Gastroesophageal sphincter (tissue), 4 donors: ENCODE measurements at places on chromosomes 16 and 17.

DNA sequence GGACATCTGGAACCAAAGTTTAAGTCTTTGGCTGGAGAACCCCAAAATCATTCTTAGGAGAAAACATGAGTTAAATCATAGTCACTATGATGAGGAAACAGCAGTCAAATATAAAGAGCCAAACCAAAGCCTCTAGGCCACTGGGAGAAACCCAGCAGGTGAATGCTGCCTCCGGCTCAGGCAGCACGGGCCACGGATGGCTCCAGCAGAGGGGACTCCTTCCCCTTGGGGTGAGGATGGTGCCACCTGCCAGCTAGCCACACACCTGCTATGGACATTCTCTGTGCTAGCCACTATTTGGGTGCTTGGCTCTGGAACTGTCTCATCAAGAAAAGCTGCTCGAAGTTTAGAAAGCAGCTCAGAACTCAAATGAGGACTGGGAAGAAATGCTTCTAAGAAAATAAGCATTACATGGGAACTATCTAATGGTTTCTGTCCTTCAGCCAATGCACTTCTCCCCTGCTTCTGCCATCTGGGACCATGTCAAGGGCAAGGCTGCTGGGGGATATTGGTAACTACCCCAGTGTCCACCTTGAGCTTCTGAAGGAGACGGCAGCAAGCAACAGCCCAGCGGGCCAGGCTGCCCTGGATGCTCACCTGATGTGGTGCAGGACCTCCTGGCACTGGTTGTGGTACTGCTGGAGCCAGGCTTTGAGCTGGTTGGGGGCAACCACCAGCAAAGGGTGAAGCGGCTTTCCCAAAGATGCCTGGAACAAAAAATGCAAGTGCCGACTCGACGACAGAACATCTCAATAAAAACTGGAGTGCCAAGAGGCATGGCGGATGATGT lies 22.5 kb downstream of the ELAC2 start:
- no peak for ATAC-seq

GRCh38 chr17:69810326-69810965 lies 264.6 kb upstream of the KCNJ16 start:
- no peak for ATAC-seq

DNA sequence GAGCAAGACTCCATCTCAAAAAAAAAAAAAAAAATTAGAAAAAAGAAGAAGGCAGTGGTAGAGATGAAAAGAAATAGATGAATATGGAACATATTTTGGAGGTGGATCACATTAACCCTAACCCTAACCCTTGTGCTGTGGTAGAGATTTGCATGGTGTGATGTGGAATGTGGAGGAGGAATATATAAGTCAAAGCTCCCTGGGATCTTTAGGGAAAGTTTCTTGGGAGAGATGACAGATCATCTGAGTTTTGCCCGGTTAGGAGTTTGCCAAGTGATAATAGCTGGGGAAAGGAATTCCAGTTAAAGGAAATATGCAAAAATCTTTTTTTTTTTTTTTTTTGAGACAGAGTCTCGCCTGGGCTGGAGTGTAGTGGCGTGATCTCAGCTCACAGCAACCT lies 13.0 kb upstream of the BLMH start:
- no peak for ATAC-seq

DNA sequence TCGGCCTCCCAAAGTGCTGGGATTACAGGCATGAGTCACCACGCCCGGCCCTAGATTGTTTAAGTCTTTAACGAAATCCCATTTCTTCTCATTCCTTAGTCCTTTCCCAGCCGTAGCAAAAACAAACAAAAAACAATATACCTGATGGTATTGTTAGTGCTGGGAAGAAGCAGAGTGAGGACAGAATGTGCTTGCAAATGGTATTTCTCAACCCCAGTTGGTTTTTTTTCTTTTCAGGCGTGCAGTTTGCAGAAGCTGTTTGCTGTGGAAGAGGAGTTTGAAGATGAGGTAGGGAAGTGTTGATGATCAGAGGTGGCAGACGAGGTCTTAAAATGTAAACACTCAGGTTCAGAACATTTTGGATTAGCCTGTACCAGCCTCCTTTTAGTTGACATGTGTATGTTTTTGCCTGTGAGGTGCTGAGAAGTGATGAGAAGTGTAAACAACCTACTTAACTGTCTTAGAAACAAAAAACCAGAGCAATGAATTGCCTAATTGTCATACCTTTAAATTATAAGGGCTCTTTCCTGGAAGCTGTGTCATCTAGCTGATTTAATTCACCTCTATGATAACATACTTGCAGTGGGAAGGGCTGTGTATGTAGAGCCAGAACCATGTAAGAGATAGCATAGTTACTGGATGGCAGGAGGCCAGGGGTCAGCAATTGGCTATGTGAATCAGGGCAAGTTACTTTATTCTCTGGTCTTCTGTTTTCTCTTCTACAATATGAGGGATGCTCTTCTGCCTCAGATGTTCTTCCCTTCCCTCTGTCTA lies 3.4 kb downstream of the HROB start:
- no peak for ATAC-seq

DNA sequence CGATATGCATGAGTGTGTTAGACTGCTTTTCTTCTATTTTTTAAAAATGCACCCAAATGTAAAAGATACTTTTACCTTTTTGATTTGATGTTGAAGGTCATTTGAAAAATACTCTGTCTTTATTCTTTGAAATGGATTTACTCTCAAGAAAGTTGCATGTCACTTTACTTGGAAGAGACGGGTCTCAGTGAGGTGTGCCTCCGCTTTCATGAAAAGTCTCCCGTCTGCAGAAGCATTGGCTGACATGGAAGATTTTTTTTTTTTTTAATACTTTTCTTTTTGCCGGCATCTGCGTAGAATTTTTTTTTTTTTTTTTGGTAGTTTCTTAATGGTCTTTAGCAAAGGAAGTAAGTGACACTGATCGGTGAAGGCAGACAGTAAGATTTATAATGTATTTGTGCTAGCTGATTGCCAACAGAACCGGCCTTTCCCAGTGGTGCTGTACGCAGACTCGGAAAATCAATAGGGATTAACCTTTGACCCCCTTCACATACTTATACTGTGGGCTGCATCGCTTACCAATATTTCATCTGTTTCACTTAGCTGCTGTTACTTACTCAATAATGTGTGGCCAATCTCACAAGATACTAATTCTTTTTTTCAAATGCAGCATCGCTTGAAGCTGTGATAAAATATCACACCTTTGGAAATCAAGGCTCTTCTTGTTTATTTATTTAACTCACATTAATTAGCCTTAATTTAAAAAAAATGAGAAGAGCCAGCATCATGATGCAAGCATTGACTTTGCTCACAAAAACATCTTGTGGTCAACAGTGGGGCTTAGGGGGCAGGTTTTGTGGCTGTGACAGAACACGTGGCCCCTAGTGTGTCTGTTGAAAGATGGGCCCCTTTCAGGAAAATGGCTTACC lies 383.9 kb downstream of the WWOX start:
- ATAC-seq = no peak

DNA sequence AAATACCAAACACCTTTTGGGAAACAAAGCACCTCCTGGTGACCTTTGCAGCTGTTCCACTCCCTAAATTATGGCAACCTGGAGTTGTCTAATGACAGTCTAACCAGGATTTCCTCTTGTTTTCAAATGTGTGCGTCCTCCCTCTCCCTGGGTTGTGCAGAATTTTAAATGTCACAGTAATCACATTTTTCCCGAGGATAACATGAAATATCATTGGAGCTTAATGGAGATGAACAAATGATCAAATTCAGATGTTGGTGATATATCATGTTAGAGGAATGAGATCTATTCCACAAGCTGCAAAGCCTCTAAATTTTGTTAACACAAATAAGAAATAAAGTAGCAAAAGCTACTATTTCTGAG lies 86.9 kb upstream of the HLF start:
- ATAC-seq = no peak

- peak; percentile 10 for ATAC-seq
Observed at GRCh38 chr17:7046127-7046724, 2.3 kb upstream of the SLC16A11 start.

DNA sequence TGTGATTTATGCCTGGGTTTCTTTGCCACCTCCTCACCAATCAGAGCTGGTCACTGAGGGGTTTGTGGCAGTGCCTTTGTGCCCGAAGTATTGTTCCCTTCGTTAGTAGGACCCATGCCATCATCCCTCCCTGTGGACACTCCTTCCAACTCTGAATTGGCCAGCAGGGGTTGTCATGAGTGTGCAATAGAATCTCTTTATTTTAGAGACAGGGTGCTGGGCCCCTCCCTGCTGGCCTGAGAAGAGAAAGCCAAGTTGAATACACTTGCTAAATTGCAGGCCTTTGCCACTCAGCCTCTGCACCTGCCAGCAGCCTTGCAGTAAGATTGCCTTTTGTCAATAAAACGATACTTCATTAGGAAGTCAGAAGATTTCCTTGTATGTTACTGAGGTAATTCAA lies 40.7 kb upstream of the SLC12A3 start:
- ATAC-seq = no peak

GRCh38 chr16:59975953-59976352 lies 1241.8 kb upstream of the GOT2 start:
- no peak for ATAC-seq

DNA sequence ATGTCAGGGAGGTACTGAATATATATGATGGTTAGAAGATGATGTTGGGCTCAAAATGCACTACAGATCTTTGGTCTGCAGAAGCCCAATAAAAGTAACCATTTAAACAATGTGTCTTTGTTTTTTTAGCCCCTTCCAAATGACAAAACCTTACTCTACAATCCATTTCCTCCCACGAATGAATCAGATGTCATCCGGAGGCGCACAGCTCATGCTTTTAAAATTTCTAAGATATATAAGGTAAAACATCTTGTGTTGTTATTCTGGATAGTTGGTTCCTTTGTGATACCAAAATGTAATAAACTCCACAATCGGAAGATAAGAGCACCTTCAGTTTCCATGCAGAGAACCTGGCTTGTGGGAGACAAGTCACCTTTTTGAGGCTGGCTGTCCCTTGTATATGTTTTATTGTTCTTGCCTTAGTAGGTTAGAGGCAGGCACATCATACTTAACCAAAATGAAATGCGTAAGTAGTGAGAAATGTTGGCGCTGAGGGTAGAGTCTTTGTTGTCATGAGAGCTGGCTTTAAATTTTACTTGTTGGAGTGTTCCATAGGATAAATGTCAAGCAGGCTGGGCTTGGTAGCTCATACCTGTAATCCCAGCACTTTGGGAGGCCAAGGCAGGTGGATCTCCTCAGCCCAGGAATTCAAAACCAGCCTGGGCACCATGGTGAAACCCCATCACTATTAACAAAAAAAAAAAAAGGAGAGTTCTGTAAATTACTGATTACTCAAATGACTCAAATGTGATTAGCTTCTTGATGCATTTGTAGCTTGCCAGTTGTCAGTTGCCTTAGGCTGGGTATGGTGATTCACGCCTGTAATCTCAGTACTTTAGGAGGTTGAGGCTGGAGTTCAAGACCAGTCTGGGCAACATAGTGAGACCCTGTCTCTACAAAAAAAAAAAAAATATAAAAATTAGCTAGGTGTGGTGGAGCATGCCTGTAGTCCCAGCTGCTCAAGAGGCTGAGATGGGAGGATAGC lies 19.7 kb upstream of the SNTB2 start:
- ATAC-seq = no peak

- ATAC-seq = no peak
Observed at GRCh38 chr16:51763072-51763661, 612.1 kb upstream of the SALL1 start.

- no peak for ATAC-seq
Observed at GRCh38 chr17:44920565-44920940, 5.3 kb upstream of the GFAP start.

- ATAC-seq = no peak
Observed at GRCh38 chr16:89164436-89164835, 7.1 kb upstream of the CDH15 start.

DNA sequence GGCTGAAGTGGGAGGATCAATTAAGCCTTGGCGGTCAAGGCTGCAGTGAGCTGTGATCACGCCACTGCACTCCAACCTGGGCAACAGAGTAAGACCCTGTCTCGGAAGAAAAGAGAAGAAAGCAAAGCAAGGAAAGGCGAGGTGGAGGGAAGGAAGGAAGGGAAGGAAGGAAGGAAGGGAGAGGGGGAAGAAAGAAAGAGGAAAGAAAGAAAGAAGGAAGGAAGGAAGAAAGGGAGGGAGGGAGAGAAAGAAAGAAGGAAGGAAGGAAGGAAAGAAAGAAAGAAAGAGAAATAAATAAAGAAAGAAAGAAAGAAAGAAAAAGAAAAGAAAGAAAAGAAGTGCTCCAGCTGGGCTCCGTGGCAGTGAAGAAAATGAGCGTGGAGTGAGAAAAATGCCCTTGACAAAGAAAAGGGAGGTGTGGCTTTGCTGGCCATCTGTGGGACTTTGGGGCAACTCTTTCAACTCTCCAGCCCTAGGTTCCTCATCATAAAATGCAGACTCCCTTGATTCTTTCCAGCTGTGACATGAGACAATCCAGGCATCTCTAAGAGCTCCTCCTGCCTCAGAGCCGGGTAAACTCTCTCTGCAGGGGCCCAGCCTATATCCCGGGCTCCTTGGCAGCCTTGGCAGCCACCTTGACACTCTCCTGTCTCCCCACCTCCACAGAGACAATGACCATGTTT lies 2.4 kb downstream of the GSDMA start:
- ATAC-seq = no peak

DNA sequence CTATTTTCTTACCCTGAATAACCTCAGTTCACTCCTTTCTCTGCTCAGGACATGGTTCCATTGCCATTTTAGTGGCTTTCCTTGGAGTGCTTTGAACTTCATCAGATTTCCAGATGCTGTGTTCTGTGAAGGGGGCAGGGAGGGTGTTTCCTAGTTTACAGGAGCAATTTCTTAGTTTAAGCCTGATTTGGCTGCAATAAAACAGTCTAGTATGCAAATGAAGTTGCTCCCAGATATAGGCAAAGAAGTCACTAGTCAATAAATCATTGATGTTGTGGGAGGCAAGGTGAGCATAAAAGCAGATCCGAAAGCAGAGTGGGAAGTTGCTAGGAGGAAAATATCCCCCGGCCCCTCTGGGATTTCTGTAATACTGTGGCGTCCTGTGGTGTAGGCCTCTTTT lies 202.3 kb downstream of the HS3ST4 start:
- ATAC-seq = no peak

DNA sequence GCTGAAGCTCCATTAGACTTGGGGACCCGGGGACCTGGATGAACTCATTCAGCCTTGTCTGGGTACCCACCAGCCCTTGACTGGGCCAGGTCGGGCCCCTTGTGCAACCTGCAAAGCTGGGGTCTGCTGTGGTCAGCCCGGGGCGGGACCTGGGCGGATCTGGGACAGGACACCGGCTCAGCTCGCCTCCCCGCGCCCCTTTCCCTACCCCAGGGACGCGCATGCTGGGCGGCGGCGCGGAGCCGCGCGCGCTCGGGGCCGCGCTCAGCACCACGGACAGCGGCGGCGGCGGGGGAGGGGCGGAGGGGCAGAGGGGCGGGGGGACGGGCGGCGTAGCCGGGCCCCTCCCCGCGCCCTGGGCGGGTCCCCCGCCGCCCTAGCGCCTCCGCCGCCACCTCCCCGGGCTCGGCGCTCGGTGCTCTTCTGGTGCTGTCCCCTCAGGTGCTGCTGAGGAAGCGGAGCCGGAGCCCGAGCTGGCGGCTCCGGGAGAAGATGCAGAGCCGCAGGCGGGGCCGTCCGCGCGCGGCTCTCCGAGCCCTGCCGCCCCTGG lies 7.4 kb downstream of the ACD start:
- peak; percentile 9 for ATAC-seq

GRCh38 chr17:49944273-49944870 lies 24.6 kb upstream of the DLX4 start:
- no peak for ATAC-seq

- ATAC-seq = peak; percentile 17
Observed at GRCh38 chr17:18362698-18363100, 651 bp downstream of the SHMT1 start.
